ENCODE measurements at places on chromosomes 7 and 10. TPM values are rescaled to one million over a fixed set of nuclear protein-coding genes. Genes with fewer than 3 reads are reported as not detected.

- H3K4me3 ChIP-seq, result peak overlapping the region; percentile 8
- peak overlapping the region; percentile 95 for H3K27ac ChIP-seq
These were observed 18.4 kb downstream of the SORBS1 start for GRCh38 chr10:95542761-95543160.

VSTM2A gene
- not detected for total RNA-seq

FGFR2 gene
- total RNA-seq, result 74.0 TPM

GRCh38 chr10:6996431-6996830 lies 414.4 kb downstream of the SFMBT2 start:
- H3K27ac ChIP-seq, result no peak overlapping the region
- H3K4me3 ChIP-seq, result no peak overlapping the region
- H3K36me3 ChIP-seq, result no peaks in the 10 kb centered on the region
- no peaks in the 10 kb centered on the region for H3K27me3 ChIP-seq
- H3K4me1 ChIP-seq, result no peaks in the 10 kb centered on the region
- no peak for DNase-seq

GRCh38 chr10:109721453-109722064 lies 201.8 kb downstream of the XPNPEP1 start:
- H3K27me3 ChIP-seq, result no peaks in the 10 kb centered on the region
- no peak overlapping the region for H3K4me3 ChIP-seq
- H3K4me1 ChIP-seq, result no peaks in the 10 kb centered on the region
- H3K27ac ChIP-seq, result no peak overlapping the region

- no peak overlapping the region for H3K27ac ChIP-seq
- no peaks in the 10 kb centered on the region for H3K27me3 ChIP-seq
- H3K4me1 ChIP-seq, result no peaks in the 10 kb centered on the region
- DNase-seq, result no peak
These were observed 16.7 kb upstream of the CADPS2 start for GRCh38 chr7:122902751-122903495.

DNA sequence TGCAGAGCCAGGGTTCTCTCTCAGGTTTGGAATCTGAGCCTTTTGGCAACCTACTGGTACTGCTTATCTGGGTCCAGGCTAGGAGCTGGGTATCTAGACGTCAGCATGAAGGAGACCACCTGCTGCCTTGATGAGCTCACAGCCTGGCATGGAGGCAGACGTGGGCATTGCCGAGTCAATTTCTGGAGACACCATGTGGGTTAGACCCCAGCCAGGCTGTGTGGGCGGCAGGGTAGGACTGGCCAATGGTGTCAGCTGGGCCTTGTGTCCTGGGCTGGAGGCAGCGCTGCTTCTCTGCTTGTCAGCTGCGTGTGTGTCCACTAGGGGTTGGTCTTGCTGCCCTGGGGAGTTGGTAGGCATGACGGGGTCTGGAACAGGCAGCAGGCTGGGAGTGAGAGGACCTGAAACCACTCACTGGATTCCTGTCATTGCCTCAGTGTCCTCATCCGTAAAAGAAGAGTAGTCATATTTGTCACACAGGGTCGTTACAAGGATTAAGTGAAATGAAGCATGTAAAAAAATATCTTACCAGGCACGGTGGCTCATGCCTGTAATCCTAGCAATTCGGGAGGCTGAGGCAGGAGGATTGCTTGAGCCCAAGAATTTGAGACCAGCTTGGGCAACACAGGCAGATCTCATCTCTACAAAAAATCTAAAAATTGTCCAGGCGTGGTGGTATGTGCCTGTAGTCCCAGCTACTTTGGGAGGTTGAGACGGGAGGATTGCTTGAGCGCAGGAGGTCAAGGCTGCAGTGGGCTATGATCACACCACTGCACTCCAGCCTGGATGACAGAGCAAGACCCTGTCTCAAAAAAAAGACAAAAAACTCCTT lies 31.7 kb upstream of the ANKRD2 start:
- no peak for DNase-seq
- no peaks in the 10 kb centered on the region for H3K36me3 ChIP-seq
- peaks cover 42% of the 10 kb centered on the region for H3K4me1 ChIP-seq
- H3K27me3 ChIP-seq, result no peaks in the 10 kb centered on the region
- peak overlapping the region; percentile 87 for H3K27ac ChIP-seq

DNA sequence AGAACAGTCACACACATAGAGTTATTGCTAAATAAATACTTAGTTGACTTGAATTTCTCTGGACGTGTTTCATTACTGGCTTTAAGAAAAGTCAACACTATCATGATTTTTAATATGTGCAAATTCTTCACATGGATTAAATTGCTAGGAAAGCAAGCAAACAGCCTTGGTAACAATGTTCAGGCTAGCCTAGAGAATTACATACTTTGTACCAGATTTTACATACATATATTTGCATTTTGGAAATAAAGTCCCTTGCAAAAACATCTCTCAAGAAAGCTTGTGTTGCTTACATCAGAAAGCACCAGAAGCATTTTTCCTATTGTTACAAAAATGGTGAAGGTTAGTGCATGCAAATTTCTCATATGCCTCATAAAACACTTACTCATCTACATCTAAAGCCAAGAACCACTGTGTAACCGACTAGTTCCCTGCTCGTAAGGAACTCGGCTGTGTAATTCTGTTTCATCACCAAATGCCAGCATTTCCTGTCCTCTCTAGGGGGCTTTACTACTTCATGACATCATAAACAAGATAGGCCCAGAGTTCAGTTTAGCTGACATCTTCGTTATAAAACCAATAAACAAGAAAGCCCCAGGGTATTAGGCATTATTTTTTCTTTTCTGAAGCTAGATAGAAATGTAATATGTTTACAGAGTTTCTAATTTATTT lies 87.8 kb downstream of the CFAP58 start:
- no peak overlapping the region for H3K4me3 ChIP-seq
- H3K27ac ChIP-seq, result no peak overlapping the region
- no peak for DNase-seq
- H3K4me1 ChIP-seq, result no peaks in the 10 kb centered on the region
- H3K27me3 ChIP-seq, result no peaks in the 10 kb centered on the region

ZPBP gene
- total RNA-seq, result not detected

FRMD4A gene
- total RNA-seq, result 24.9 TPM

DNA sequence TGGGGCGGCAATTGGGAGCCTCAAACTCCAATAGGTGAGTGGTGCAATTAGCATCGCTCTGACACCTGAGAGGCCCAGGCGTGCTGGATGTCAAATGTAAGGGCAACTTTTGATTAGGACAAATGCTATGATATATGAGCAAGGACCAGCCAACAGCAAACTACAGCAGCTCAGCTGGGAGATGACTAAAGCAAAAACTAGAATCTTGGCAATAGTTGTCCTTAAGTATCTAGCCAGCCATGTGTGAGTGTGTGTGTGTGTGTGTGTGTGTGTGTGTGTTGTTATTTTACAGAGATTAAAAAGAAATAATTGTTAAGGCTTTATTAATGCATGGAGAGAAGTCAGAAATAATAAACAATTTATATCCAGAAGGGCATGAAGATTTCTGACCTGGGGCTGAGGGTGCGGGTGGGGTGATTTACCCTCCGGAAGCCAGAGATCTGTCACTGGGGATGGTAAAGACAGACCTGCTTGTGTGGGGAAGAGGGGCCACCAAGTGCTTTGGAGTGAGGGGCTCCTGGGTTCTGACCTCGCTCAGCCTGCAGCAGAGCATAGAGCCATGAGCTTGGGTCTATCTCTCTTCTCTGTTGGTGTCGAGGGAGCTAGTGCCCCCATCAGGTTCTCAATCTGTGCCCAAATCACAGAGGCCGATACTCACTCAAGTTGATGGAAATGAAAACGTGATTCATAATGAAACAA lies 77.3 kb downstream of the EMX2 start:
- peak; percentile 31 for DNase-seq
- H3K36me3 ChIP-seq, result no peaks in the 10 kb centered on the region
- no peak overlapping the region for H3K4me3 ChIP-seq
- H3K4me1 ChIP-seq, result no peaks in the 10 kb centered on the region
- H3K27ac ChIP-seq, result no peak overlapping the region
